Fibroblast of the aortic adventitia (primary cell): ENCODE measurements at places on chromosomes 12 and 14.

- DNase-seq: peak; percentile 61
These were observed 1104.1 kb upstream of the TMEM132C start for GRCh38 chr12:127162902-127163301.

DNA sequence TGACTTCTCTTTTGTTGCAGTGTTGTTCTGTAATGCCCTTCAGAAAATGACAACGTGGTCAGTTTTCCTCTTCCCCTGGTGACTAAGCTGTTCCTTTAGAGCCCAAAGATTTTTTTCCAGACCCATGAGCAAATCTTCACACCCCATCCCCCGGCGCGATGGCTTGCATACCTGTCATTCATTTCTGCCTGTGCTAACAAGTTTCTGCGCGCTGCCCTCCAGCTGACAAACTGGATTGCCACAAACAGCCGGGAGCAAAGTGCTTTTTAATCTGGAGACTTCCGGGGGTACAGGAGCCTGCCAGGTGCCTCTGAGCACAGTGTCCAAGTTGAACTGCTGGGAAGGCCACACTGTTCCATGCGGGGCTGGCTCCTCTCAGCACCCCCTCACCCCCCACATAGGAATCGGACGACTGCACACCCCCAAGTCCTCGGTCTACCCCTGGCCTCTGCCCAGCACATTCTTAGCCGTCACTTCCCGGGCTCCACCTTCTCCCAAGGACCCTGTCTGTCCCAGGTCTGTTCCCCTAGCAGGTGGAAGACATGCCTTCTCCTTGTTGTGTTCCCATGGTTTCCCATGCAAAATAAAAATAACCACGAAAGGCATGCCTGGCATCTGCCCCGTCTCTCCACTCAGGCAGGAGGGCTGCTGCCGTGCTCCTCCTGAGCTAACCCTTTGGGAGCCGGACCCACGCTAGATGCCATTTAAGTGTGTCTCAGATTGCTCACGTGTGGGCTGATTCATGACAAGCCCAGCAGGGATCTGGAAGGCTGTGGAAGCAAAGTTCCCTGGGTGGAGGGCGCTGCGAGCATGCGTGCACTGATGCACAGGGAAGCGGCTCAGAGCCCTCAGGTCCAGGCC is 14.1 kb downstream of the RILPL1 start:
- peak; percentile 15 for DNase-seq

- DNase-seq: no peak
These were observed 28.2 kb downstream of the DAD1 start for GRCh38 chr14:22560662-22561365.

DNA sequence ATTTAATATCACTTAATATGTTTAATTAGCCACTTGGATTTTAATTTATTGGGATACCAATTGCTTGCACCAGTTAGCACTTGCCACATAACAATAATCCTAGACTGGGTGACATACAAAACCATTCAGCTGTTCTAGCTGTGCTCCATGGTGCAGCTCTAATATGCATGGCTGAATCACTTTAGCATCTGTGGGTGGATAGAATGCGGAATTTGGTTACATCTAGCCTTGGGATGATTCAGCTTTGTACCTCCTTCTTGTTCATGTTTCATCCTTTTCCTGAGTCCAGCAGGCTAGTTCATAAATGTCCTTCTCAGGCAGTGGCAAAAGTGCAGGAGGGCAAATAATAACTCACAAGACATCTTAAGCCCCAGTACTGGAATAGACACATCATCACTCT is 1263.0 kb downstream of the LRFN5 start:
- DNase-seq: peak; percentile 25

- peak; percentile 82 for DNase-seq
These were observed 15.5 kb upstream of the KRR1 start for GRCh38 chr12:75526655-75527511.

DNA sequence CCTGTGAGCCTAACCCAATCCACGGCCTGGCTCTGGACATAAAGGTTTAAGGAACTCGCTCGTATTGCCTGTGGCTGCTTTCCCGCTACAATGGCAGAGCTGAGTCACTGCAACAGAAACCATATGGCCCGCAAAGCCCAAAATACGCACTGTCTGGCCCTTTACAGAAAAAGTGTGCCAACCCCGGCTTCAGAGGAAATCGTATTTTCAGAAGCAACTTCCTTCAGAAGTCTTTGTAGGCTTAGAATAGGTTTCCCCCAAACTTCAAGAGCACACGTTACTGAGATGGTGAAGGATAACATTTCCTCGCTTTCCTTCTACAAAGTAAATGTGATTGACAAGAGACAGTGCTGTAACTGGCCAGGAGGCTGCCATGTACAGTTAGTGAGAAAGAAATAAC is 34.8 kb upstream of the TESC start:
- no peak for DNase-seq

DNA sequence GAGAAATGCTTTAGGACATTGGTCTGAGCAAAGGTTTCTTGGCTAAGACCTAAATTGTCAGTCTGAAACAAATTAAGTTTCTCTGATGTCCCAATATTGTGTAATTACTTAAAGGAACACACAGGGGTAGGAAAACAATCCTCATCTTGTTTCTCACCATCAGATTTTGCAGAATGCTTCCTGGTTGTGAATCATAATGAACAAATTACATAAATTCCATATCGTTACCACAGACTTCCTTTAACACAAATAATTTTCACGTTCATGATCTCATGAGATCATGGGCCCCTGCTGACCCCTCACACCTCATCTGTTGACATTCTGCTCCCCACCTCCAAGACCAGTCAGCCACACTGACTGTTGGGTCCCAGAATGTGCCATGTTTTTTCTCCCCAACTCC is 194.1 kb downstream of the MON2 start:
- DNase-seq: peak; percentile 41

GRCh38 chr12:103833095-103833775 is 7.8 kb downstream of the NT5DC3 start:
- no peak for DNase-seq

- no peak for DNase-seq
These were observed 5.3 kb downstream of the TTC8 start for GRCh38 chr14:88829685-88830302.

DNA sequence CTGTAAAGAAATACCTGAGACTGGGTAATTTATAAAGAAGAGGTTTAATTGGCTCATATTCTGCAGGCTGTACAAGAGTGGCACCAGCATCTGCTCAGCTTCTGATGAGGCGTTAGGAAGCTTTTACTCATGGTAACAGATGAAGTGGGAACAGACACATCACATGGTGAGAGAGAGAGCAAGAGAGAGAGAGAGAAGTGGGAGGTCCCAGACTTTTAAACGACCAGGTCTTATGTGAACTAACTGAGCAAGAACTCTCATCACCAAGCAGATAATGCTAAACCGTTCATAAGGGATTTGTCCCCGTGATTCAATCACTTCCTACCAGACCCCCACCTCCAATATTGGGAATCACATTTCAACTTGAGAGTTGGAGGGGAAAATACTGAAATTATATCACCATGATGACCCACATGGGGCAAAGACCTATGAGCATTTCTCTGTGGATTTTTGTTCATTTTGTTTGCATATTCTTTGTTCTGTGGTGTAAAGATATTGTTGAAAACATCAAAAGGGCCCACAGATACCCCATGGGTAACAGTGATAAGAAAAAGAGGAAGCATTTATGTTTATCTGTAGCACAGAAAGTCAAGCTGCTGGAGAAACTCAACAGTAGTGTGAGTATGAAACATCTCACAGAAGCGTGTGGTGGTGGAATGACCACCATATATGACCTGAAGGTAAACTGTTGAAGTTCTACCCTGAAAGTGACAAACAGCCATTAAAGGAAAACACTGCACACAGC is 135.2 kb upstream of the PDE3A start:
- no peak for DNase-seq

- no peak for DNase-seq
These were observed 47.3 kb downstream of the ACSM4 start for GRCh38 chr12:7351177-7351576.

DNA sequence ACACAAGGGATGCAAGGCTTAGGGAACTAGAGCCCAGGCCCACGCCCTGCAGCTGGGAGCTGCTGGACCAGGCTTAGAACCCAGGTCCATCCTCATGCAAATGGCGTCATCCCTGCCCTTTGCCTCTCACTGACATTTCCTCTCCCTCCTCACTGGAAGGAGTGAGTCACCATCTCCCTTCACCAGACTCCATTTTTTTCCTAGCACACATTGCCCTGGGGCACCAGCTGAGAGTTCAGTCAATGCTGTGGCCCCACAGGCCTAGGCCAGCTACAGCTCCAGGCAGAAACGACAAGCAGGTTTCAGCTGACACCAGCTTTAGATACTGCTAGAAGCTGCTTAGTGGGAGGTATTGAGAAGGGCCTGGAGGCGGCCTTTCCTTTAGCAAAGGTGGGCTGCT is 98.9 kb downstream of the RIMBP2 start:
- no peak for DNase-seq

DNA sequence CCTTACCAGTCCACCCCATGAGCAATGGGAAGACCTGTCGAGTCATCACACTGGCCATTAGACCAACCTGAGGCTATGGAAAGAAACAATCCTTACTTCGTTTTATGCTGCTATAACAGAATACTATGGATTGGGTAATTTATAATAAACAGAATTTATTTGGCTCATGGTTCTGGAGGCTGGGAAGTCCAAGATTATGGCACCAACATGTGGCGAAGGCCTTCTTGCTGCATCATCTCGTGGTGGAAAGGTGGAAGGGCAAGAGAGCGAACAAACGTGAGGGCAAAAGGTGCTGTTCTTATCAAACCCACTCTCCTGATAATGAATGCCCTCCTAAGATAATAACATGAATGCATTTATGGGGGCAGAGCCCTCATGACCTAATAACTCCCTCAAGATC is 9.6 kb upstream of the SPTB start:
- no peak for DNase-seq

DNA sequence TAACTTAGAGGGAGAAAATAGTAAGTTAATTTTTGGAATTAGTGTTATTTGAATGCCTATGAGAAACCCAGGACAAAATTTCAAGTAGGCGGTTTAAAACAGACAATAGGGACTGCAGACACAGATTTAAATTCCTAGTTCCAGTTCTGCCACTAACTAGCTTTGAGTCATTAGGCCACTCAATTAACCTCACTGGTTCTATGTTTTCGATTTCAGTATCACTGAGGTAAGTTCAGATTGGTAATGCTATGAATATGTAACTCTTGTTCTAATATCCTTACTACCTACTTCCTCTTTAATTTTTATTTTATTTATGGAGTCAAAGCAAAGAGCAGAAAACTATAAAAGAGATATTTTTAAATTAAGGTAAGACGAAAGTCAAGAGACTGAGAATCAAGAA is 52.6 kb downstream of the GALC start:
- no peak for DNase-seq

DNA sequence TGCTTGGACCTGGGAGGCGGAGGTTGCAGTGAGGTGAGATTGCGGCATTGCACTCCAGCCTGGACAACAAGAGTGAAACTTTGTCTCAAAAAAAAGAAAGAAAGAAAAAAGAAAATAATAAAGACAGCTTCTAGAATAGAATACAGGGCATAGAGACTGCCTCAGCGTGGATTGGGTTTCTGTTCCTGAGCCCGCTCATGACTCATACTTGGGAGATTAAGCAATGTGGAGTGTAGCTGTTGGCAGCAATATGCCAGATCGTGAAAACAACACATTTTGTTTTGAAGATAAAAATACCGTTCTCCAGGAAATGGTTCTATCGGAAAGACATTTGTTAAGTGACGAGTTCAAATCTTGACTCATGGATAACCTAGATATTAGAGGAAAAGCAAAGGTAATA is 67.2 kb downstream of the GLT1D1 start:
- peak; percentile 15 for DNase-seq

- DNase-seq: no peak
These were observed 10.0 kb downstream of the SLC38A4 start for GRCh38 chr12:46815809-46816208.

GRCh38 chr14:35043046-35043445 is 3.0 kb upstream of the FAM177A1 start:
- no peak for DNase-seq

- DNase-seq: no peak
These were observed 390.3 kb downstream of the AACS start for GRCh38 chr12:125455556-125455955.

DNA sequence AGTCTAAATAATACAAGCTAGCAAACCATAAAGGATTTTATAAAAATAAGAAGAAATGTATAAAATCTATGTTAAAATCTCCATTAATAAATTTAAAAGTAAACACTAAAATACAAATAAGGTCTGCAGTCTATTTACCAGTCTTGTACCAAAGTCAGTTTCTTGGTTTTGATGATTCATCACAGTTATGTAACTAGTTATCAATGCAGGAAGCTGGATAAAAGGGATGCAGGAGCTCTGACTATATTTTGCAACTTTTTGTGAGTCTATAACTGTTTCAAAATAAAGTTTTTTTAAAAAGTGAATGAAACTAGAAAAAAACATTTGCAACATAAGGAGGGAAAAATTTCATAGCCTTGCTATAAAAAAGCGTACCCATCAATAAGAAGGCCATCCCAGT is 151.5 kb downstream of the DERA start:
- peak; percentile 43 for DNase-seq

GRCh38 chr14:21536418-21537089 is 10.4 kb upstream of the SALL2 start:
- no peak for DNase-seq

DNA sequence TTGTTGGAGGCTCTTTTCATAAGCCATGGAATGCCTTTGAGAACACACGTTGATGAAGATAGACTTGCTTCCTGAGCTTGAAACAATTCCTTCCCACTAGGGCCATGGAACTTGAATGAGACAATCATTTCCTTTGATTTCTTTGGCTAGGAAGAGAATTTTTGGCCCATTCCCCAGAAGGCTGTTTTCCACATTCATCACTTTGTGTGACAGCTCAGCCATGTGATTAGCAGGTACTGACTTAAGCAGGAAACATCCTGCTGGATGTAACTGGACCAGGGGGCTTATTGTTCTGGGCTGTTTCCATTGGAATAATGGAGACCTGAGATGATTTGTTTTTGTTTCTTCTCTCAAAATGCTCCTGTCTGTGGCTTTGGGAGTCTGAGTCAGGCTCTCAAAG is 469.8 kb upstream of the SEL1L start:
- DNase-seq: no peak

- DNase-seq: no peak
These were observed 45.0 kb upstream of the AMN1 start for GRCh38 chr12:31773867-31774266.

DNA sequence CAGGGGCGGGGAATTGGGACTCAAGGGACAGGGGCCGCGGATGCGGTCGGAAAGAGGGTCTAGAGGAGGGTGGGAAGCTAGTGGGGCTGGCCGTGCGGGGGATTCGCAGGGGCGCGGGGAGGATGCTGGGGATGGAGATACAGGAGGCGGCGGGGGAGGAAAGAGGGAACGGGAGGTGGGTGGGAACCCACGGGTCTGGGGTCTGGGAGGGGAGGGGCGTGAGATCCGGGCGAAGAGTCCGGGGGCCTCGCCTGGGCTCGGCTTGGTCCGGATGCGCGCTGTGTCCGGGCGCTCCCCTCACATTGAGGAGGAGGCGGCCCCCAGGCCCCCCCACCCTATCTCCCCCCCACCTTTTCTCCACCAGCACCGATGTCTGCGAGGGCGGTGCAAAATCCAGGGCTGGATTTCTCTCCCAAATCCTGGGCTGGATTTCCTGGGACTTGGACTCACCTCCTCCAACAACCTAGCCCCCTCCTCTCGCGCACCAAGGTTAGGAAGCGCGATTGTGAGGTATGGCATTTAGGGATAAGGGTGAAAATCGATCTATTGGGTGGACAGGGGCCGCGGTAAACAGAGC is at the start of gene AGAP2:
Gene AGAP2, minus strand, starts transcription at position 82 of the 577 bp plus-strand sequence. CDS start 496 bp downstream, outside the sequence.
- no peak for DNase-seq

GRCh38 chr12:51941604-51942003 is 9.9 kb upstream of the ACVR1B start:
- no peak for DNase-seq
